ENCODE measurements at places on chromosomes 1 and 21. TPM values are rescaled to one million over a fixed set of nuclear protein-coding genes. Genes with fewer than 3 reads are reported as not detected.

The OPRD1 gene
- 5.4 TPM for total RNA-seq

DNA sequence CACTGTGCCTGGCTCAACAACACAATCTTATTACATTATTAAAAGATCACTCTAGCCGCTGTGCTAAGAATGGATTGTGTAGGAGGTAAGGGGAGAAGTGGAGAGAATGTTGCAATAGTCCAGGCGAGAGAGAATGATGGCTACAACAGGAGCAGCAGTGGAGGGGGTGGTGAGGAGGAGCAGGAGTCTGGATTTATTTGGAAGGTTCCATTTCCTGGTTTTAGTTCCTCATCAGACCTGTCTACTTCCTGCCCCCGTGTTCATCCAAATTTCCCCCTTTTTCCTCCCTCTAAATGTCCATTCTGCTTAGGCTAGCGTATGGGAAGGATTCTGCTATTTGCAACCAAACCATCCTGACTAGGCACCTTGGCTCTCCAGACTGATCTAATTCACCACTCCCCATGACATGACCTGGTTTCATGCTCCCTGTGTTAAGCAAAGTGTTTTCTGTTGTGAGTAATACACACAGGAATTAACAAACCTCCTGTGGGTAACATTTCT lies 35.1 kb upstream of the EYA3 start:
- no peak for DNase-seq

DNA sequence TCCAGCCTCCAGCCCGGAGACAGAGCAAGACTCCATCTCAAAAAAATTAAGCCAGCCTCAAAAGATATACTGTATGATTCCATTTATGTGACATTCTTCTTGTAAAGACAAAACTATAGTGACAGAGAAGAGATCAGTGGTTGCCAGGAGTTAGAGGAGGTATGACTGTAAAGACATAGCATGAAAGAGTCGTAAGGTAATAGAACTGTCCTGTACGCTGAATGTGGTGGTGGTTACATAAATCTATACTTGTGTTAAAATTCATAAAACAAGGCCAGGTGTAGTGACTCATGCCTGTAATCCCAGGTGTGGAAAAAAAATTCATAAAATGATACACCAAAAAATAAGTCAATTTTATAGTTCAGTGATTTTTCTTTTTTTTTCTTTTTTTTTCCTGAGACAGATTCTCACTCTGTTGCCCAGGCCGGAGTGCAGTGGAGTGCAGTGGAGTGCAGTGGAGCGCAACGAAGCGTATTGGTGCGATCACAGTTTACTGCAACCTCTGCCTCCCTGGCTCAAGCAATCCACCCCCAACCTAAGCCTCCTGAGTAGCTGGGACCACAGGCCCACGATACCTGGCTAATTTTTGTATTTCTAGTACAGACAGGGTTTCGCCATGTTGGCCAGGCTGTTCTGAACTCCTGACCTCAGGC lies 84.9 kb upstream of the CXADR start:
- DNase-seq, result no peak

- DNase-seq, result no peak
Measured at GRCh38 chr1:170987424-170987823, 52.1 kb downstream of the MROH9 start.

DNA sequence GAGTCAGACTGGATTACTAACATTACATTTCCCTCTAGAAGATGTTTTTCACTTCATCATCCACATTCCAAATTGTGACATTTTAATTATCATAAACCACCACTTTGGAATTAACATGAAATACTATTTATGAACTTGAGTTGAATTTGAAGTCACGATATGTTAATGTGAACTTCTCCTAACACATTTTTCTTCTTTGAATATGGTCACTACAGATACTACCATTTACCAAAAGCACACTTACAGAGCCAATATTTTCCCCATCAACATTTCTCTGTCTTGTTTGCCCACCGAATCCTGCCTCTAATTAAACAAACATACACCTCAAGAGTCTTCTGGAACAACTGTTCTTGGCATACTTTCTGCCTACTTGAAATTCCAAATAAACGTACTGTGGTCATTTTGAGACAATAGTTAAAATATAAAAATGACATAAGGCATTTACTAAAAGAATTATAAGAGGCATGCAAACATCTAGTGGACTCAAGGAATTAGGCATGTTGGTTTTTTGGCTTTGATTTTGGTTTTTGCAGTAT lies 177.4 kb downstream of the AKT3 start:
- no peak for DNase-seq

- DNase-seq, result peak; percentile 32
Measured at GRCh38 chr21:32826329-32827167, 55.0 kb upstream of the PAXBP1 start.

DNA sequence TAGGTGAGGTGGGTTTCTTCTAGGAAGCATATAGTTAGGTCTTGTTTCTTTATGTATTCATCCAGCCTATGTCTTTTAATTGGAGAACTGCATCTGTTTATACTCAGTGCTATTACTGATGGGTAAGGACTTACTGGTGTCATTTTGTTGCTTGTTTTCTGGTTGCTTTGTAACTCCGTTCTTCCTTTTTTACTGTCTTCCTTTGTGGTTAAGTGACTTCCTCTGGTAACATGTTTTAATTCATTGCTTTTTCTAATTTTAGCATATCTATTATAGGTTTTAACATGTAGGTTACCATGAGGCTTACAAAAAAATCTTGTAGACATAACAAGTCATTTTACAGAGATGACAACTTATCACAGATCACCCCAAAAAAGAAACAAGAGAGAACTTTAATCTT lies 160.8 kb downstream of the VAV3 start:
- DNase-seq, result no peak

- DNase-seq, result no peak
Measured at GRCh38 chr1:233252441-233252840, 43.1 kb downstream of the PCNX2 start.

DNA sequence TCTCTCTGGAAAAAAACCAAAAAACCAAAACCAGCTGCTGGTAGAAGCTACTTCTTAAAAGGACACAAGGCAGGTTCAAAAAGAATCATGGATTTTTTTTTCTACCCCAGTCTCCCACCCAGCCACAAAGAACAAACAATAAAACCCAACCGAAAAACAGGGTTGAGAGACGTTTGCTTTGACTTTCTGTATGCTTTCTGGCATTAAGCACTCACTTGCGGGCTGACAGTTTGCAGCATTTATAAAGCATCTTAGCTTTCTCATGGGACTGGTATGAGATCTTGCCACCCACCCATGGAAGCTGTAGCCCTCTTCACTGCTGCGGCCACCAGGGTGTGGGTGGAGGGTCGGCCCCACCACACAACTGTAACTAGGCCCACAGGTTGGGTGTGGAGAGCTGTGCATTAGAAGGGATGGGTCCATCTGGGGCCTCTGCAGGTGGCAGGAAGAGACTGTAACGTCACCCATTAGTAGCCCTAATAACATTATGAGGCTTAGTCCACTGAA lies 165.7 kb downstream of the RHOU start:
- no peak for DNase-seq

Measured in Panc1 (cell line).